ENCODE measurements at places on chromosomes 1 and 21.

DNA sequence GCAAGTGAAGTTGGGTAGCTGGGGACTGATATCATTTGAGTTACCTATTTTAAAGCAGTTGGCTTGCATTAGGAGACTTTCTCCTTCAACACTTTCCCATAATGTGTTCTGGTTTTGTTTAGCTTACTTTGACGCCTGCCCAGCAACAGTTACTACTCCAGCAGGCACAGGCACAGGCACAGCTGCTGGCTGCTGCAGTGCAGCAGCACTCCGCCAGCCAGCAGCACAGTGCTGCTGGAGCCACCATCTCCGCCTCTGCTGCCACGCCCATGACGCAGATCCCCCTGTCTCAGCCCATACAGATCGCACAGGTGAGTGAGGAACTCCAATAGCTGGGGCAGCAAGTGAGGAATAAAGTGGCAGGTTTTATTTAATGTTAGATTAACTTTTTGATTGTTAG is 144.3 kb downstream of the CD247 start:
- DNase-seq: no peak

DNA sequence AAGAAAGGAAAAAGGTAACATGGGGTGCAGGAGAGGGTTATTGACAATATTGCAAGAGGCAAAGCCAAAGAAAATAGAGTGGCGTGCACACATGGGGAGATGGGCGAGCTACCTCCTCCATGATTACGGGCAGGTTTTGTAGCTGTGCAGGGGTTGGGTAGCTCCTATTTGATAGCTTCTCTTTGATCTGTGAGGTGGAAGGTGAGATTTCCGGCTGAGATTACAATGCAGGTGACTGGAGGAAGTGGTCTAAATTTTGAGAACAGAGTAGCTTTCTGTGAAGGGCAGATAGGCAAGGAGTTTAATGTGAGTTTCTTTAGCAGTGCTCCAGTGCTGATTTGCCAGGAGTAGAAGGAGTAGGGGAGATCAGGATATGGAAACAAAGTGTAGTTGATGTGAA is 263.4 kb downstream of the PLA2G4A start:
- no peak for DNase-seq

GRCh38 chr1:71780681-71781080 is 501.7 kb downstream of the NEGR1 start:
- DNase-seq: no peak

DNA sequence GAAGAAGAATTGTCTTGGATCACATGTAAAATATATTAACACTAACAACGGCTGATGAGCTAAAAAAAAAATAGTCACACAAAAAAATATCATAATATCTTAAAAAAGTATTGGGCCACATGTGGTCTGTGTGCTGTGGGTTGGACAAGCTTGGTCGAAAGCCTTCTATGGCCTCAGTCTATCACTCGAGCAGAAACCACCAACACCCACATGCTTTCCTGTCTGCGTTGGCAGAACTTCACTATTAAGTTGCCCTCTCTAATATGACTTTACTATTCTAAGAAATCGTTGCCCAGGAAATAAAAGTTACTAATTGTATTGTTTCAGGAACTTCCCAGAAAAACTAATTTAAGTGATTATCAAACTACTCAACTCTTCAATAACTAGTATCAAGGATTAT is 28.2 kb upstream of the ETS2 start:
- DNase-seq: no peak

- no peak for DNase-seq
Measured at GRCh38 chr1:51937112-51937511, 53.4 kb downstream of the RAB3B start.

DNA sequence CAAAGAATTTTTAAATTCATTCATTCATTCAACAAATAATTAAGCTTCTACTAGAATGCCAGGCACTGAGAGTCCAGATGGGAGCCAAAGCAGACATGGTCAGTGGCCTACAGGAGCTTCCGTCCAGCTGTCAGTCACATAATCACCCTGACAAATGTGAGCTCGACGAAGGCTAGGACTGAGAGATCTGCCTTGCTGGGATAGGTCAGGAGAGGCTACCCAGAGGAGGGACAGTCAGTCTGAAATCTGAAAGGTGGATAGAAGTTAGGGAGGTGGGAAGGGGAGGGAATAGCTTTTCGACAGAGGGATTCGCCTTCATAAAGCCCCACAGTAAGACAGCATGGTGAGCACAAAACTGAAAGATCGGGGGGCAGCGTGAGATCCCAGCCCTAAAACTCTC is 8.3 kb downstream of the EPHX1 start:
- DNase-seq: no peak

- no peak for DNase-seq
Measured at GRCh38 chr1:200432586-200432985, 22.8 kb upstream of the ZNF281 start.

DNA sequence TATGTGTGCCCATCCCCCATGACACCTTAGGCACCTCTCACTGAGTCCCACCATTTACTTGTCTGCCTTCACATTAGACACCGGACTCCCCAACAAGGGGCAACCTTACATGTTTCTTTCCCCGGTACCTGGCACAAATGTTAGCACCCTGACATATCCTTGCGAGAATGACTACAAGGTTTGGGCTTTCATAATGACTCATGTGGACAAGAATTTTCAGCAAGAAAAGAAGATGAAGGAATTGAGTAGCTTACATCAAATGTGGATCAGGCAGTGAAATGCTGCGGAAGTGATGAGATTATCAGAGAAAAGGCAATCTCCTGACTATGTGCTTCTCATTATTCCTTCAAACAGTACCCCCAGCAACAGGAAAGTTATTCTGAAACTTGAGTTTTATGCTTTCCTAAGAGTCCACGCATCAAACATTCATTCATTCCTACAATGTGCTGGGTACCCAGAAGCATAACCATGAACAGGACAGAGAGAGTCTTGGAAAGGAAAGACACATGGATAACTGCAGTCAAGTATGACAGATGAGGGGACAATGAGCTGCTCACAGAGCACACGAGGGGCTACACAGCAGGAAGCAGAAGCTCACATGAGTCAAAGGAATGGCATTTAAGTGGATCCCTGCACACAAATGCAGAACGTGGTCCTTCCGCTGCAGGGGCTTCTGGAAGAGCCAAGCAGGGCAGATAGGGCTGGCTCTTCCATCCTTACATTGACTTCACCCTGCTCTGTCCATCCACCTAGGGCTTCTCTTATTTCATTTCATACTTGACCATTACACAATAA is 112.1 kb downstream of the PCNX2 start:
- no peak for DNase-seq

DNA sequence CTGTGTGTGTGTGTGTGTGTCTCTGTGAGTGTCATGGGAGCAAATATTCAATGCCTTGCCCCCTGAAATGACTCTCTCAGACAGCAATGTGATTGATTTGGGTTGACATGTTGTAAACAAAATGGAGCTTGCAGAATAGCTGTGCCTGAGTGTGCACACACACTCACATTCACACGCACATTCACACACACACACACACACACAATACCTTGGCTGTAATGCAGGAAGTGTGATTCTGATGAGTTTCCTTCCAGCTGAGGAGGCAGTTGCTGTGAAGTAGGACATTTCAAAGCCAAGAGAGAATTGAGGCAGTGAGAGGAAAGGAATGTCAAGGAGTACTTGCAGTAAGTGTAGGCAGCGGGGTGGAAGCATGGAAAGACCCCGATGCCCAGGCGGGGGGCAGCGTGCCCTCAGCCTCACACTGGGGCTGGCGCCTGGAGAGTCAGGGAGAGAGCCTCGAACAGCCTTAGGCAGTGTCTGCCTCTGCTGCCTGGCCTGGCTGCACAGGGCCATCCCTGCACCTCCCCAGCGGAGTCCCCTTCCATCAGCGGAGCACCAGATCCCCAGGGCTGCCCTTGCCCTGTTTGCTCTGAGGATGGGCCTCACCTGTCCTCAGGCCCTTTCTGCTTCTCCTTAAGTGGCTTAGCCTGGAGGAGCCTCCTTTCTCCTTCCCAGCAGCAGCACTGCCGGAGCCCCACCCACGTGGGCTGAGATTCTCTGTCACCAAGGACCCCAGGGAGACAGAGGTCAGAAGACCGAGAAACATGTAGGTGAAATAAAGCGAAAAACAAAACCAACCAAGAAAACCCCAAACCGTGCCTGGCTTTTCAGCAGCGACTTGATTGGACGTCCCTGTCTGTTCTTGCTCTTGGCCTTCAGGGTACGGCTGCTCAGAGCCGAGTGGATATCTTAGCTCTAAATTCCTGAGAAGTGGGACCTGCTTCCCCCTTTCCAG is 9.2 kb downstream of the VASH2 start:
- DNase-seq: peak; percentile 21

DNA sequence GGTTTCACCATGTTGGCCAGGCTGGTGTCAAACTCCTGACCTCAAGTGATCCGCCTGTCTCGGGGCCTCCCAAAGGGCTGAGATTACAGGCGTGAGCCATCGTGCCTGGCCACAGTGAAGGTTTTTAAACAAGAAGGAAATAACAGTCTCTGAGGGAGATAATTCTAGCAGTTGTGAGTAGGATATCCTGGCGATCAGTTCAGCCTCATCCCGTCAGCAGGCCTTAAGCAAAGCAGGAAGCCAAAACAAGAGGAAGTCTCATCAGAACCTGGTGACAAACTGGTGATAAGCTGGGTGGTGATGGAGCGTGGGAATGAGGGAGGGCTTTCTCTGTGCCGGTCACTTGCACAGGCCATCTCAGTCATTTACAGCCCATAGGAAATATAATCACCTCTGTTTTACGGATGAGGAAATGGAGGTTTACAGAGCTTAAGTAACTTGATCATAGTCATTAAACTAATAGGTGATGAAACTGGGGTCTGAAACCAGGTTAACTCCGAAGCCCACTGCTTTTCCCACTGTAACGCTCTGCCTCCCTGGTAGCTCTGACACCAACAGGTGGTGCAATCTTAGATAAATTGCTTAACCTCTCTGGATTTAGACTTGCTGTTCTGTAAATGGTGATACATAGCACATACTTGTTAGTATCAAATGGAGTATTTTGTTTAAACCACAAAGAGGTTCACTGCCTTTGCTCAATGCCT is 40.8 kb upstream of the A3GALT2 start:
- DNase-seq: no peak

DNA sequence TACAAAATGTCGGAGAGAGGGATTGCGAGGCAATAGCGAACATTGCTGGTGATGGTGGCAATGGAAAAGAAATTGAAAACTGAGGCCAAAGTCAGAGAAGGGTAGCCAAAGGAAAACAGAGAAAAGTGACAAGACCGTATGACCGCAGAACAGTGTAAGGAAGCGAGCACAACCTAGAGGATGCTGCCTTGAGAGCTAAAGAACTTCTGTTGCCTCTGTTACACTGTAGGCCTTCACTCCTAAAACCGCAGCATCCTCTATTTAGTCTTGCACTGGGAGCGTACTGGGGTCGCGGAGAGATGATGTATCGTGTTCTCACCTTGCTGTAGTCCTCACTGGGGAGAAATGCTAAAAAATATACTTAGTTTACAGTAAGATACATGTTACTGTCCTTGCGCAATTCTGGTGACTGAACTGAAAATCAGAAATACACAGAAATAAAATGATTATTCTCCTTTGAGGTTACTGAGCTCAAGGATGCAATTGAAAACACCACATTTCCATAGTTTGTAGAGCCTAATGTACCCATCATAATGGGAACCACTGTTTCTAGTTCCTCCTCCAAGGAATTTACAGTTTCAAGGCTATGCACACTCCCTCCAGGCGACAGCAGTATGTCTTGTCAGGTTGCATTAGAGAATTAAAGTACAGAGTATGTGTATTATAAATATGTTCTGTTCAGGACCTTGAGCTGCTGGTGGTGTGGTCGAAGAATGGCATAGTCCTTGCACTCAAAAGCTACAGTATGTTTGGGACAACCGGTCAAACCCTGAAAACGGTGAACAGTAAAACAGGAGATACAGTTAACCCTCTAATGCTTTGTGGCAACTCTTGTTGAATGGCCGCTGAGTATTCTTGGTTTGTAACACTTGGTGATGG is 1.3 kb downstream of the NEK7 start:
- DNase-seq: peak; percentile 74

DNA sequence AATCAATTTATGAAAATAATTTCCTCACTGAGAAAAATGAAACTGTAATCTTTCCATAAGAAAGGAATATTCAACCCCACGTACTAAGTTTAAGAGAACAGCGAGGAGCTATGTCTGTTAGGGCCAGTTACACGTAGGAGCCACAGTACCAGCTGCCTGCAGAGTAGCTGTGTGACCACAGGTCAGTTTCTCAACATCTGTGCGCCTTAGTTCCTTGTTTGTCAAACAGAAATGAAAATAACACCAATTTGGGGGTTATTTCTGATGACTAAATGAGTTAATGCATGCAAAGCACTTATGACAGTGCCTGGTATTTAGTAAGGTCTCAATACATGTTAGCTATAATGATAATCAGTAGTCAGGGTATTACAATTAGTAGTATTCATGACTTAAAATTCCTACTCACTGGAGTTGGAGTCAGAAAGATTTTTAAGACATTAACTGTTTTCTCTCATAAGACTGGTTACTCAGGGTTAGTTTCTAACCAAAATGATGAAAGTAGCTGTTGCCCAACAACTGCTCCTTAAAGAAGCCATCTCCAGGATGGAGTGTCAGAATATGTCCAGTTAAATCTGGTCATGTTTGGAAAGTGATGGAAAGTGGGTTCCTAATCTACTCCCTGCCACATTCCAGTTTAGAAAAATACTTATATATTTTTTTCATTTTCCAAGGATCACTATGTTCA is 85.8 kb upstream of the ZNF648 start:
- DNase-seq: peak; percentile 93

DNA sequence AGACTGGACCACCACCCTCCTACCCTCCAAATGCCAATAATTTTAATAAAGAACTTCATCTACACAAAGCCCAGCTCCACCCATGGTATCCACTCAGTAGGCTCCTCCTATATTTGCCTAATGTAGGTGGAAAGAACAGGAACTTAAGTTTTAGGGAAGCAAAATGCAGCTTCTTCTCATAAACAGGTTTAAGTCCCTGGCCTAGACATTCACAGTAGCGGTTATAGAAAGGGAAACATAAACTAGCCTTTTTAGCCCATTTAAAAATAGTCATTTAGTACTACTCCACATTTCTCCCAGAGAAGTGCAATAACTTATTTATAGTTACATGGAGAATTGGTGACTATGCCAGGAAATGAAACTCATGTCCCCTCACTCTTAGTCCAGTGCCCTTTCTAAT is 56.6 kb upstream of the CPLANE2 start:
- DNase-seq: peak; percentile 12

DNA sequence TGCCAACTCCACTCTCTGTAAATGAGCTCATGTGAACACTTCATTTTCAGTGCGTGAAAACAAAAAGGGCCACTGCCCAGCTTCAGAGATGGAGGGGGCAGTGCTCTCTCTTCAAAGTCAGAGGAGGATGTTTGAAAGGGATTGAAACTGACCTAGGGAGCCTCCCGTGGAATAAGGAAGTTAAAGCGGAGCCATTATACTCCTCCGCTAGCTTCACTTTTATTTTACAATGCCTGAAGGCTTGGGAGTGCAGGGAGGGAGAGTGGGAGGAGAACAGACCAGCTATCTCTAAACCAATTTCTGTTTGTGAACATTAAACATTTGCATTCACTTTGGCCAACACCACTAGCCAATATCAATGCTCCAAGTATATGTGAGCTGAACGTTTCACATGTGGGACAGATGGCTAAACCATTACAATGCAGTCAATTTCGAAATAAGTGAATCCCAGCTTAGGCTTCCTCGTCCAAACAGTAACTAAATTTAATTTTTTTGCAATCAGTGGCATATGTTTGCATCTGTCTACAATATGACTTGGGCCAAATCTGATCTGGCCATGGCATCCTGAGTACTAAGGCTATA is 126.9 kb downstream of the ESRRG start:
- DNase-seq: no peak

GRCh38 chr1:114588196-114588689 is 6.8 kb upstream of the BCAS2 start:
- DNase-seq: no peak
